Fibroblast of skin of right quadriceps (primary cell): ENCODE measurements at places on chromosomes 6 and 20.
A peak's percentile ranks its signal among the peaks of the same experiment; 100 is the strongest.

GRCh38 chr6:97312241-97312640 lies 29.2 kb upstream of the MMS22L start:
- DNase-seq = no peak

- no peak for DNase-seq
Measured at GRCh38 chr6:49929340-49929739, 34.6 kb downstream of the DEFB114 start.

- no peak for DNase-seq
Measured at GRCh38 chr20:23193801-23194384, 107.8 kb upstream of the CD93 start.

GRCh38 chr6:109626311-109626710 lies 64.7 kb downstream of the AK9 start:
- DNase-seq = no peak

DNA sequence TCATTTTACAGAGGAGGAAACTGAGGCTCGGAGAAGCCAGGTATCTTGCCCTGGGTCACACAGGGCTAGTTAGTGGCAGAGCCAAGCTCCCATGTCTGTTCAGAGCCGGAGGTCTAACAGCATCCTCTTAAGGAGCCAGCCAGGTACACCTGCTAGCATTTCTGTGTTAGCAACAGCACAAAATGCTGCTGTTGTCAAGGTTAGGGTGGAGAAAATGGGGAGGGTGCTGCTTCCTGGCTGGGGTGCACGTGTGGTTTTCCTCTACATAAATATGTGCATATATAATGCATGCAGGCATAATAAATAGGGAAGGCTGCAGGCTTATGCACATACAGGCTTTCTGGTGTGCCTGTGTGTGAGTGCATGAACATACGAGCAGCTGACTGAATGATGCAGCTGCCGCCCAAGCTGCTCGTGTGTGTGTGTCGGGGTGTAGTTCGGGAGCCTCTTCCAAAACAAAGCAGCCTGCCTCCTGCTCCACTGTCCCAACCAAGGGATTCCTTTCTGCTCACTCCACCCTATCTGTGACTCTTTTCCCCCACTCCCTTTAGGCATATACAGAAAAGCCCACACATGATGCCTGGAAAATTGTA lies 86.6 kb downstream of the CD40 start:
- DNase-seq = no peak

- DNase-seq = no peak
Measured at GRCh38 chr6:16660157-16660497, 101.1 kb downstream of the ATXN1 start.

GRCh38 chr6:66838764-66839163 lies 1131.7 kb upstream of the EYS start:
- no peak for DNase-seq

DNA sequence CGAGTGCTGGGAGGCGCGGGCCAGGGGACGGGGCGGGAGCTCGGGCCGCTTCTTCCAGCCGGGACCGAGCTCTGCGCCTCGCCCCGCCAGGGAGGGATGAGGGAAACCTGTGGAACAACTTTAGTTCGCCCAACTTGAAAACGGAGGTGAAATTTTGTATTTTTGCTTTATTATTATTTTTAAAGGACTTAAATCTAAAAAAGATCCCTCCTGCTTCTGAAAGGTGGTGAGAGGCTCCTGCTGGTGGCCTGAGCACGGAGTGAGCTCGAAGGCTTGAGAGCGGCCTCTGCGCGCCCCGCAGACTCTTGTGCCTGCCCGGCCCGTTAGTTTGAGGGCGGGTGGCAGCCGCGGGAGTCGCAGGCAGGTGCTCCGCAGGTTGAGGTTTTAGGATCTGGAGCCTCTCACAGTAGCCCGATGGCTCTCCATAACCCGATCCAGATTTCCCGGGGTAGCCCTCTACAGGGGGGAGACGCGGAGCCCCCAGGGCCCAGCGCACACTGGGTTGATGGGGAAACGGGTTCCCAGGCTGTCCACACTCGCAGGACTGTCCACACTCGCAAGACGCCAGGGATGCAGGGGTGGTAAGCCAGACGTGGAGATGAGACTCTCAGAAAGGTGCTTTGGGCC lies 46.2 kb upstream of the SUPT3H start:
- DNase-seq = no peak

- DNase-seq = peak; percentile 34
Measured at GRCh38 chr6:34982424-34982852, 93.4 kb downstream of the ANKS1A start.

DNA sequence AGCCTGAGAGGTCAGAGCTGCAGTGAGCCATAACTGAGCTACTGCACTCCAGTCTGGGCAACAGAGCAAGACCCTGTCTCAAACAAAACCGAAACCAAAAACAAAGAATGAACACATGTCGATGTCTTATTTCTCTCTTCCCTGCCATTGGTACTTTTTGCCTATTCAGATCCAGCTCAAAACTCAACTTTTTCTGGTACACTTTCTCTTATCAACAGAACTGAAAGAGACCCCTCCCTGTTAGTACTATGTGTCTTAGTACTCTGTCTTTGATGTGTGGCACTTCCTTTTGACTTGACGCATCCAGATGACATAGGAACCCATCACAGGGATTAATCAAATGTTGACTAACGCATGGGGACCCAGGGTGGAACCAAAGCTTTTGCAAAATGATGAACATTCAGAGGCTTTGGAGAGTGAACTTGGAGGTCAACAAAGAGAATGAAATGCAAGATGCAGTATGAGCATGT lies 44.8 kb downstream of the AKAP12 start:
- DNase-seq = peak; percentile 49

DNA sequence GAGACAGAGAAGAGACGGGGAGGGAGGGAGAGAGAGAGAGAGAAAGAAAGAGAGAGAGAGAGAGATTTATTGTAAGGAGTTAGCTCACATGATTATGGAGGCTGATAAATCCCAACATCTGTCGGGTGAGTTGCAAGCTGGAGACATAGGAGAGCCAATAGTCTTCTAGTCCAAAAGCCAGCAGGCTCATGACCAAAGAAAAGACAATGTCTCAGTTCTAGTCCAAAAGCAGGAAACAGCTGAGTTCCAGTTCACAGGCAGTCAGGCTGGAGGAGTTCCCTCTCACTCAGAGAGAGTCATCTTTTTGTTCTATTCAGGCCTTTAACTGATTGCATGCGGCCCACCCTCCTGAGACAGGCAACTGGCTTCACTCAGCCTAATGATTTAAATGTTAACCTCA lies 416.6 kb downstream of the PREX1 start:
- DNase-seq = no peak

DNA sequence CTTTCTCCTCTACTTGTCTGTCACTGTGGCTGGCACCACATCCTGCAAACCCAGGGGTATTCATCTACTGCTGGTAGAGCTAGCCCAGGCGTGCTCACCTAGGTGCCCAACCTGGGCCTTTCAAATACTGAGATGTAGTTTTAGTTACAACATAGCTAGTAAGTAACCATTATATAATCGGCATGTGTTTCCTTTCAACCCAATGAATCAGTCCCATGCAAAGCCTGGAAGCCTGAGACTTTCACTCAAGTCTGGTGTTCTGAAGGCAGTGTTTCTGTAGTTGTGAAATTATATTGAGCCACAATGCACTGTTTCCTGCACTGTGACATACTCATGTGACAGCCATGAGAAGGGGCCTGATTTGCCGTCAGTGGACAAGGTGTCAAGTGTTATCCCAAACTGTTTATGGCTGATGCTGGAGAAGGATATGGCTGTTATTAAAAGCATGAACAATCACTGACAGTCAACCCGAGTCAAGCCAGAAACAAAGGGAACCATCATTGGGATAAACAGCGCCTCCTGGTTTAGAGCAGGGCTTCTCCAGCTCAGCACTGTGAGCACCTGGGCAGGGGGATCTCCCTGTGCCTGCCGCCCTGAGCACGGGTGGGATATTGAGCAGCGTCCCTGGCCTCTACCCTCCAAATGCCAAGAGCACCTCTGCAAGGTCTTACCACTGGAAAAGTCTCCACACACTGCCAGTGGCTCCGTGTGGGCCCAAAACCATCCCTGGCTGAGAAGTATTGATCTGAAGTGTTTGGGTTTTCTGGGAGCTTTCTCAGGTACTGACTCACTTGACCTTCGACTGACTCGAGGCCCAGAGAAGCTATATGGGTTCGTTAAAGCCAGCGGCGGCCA lies 1.6 kb downstream of the PSMA7 start:
- DNase-seq = no peak

- DNase-seq = no peak
Measured at GRCh38 chr6:13248994-13249393, 79.3 kb downstream of the TBC1D7 start.

DNA sequence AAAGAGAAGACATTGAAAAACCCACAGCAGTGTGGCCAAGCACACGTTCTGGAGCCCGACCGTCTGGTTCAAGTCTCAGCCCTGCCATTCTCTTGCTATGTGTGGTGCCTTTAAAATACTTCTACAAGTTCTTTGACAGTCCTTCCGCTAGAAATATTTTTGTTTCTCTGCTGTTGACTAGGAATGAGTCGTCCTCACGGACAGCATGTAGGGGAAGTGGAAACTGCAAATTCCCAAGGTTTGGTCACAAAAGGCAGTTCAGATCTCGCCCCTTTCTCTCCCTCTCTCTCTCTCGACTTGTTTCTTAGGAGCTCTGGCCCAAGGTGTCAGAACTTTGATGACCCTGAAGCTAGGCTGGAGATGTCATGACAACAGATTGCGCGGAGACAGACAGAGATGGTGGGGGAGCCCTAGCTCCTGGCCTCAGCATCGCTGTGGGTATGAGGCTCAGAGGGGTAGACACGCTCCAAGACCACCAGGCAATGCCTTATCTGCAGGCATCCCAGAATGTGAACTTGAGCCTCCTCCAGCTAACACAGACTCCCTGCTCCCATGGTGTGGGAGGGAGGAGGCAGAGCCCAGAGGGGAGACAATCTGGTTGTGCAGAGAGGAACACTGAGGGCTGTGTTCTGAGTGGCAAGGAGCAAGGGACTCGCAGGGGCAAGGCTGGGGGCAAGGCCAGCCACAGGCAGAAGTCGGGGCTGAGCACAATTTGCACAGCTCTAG lies 368.9 kb upstream of the SULF2 start:
- peak; percentile 22 for DNase-seq

- no peak for DNase-seq
Measured at GRCh38 chr20:31833130-31833930, 12.1 kb downstream of the FOXS1 start.
